Mammary epithelial cell (primary cell): ENCODE measurements at places on chromosomes 4 and X.

DNA sequence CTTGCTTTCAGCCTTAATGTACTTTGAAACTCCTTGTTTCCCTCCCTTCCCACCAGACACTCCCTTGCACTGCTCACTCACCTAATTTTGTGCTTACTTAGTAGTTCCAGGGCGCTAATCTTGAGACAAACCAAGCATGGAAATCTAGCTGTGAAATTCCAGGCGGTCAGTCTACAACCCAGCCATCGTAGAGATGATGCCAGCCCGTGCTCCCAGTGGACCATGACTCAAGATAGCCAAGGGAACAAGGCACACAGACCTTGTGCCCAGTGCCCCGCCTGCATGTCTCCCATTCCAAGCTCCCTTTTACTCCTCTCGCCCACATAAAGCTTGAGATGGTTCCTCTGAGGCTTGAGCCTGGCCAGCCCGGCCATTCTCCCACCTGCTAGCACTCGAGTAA, 11.1 kb downstream of the TREX2 start:
- no peak for DNase-seq

DNA sequence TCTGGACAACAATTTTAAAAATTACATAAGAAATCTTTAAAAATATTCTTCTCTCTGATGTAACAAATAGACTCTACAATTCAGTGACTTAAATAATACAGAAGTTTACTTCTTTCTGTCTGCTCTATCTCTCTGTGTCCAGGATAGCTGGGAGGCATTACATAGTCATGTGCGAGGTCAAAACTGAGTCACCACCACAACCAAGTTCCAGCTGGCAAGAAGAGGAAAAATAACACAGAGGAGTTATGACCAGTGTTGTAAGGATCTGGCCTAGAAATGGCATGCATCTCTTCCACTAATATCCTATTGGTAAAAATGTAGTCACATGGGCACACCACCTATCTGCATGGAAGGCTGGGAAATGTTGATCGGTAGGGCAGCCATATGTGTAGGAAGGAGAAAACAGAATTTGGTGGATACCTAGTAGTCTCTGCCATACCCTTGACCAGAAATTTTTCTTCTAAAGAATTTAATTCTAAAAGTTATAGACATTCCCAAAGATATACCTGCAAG, 39.4 kb upstream of the WDFY3 start:
- DNase-seq, result peak; percentile 84

- no peak for DNase-seq
Observed at GRCh38 chrX:45007598-45007997, 134.6 kb downstream of the KDM6A start.

- DNase-seq, result no peak
Observed at GRCh38 chr4:118825799-118826198, 10.1 kb downstream of the SEC24D start.

- DNase-seq, result no peak
Observed at GRCh38 chr4:186932631-186933187, 209.1 kb upstream of the FAT1 start.

- DNase-seq, result no peak
Observed at GRCh38 chr4:31020363-31020762, 300.2 kb downstream of the PCDH7 start.

DNA sequence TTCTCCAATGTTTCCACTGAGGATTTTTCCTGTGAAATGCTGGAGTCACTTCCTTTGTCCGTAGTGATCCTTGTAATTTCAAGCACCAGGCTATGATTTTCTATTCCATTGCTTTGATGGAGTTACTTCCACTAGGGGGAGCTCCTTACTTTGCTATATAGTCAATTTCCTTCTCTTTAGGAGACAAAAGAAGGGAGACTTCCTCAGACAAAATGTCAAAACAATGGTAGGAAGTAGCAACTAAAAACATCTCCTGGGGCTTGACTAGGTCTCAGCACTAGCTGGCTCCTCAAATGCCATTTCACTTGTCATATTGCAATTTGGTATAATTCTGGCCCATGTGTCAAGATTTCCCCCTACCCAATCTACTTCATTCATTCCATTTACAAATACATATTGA, 24.1 kb downstream of the ZCCHC12 start:
- DNase-seq, result peak; percentile 42

DNA sequence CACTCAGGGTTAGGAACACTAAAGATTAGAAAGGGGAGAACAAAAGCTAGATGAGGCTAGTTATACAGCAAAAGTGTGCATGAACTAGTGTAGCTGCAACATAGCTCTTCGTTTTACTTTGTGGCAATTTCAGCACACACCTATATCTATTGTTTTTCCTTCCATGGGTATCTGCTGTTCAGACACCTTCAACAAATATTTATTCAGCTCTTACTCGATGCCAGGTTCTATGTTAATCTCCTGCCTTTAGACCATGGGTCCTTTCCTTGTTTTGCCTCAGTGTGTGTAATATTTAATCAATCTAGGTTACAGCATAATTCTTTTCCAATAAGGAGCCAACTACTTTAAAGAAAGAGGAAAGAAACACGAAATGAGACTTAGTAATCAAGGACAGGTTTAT, 10.4 kb upstream of the FAM9A start:
- DNase-seq, result no peak

DNA sequence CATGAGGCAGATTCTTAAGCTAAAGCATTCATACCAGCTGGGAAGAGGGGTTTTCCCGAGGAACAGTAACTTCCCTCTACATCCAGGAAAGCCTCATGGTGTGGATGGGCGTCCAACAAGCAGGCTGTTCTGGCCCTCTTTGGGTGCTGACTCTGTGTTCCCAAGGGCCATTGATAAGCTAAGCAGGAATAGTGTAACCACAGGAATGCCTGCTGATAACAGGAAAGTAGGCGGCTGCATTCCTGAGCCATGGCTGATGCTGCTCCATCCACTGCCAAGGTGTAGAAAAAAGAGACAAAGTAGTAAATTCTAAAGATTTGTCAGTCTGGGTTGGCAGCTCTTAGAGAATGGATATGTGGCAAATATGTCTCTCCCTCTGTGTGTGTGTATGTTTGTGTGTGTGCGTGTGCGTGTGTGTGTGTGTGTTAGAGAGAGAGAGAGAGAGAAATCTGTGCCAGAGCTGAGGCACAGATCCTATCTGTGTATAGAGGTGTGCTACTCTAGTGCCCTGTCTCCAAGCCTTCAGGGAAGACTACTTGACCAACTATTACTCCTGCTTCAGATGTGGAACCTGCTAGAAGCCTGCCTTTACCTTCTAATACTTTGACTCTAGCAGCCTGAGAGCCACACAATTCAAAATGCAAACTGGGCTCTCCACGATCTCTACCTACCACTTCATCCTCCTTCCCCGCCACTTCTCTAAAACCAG, 353.1 kb upstream of the NR3C2 start:
- DNase-seq, result peak; percentile 59

- DNase-seq, result no peak
Observed at GRCh38 chr4:38581426-38582106, 82.4 kb upstream of the KLF3 start.

DNA sequence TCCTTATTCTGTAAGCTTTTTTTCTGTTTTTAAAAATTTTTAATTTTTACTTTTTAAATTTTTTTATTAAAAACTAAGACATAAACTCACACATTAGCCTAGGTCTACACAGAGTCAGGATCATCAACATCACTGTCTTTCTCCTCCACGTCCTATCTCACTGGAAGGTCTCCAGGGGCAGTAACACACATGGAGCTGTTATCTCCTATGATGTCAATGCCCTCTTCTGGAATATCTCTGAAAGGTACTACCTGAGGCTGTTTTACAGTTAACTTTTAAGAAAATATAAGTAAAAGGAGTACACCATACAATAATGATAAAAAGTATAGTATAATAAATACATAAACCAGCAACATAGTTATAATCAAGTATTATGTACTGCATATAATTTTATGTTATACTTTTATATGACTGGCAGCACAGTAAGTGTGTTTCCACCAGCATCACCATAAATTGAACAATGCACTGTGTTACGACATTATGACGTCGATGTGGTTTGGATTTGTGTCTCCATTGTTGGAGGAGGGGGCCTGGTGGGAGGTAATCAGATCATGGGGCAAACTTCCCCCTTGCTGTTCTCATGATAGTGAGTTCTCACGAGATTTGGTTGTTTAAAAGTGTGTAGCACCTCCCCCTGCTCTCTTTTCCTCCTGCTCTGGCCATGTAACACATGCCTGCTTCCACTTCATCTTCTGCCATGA, 21.3 kb downstream of the IL15 start:
- DNase-seq, result no peak

DNA sequence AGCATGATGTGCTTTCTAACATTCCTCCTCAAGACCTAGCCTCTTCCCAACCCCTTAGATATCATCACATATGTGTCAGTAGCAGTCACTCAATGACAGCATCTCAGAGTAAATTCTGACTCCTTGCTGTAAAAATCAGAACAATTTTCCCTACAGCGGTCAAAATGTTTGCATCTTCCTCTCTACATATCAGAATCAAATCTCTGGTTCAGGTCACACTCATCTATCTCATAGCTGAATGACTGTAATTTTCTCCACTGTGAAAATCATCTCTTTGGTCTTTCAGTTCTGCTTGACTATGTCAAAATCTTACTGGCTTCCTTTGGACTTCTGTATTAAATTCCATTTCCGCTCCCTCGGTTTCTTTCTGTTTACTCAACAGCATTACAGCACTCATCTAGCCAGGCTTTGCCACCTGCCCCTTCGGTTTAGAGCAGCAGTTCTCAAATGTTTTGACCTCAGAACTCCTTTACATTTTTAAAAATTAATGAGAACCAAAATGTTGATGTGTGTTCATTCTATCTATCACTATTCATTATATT, 57.3 kb downstream of the AGA start:
- DNase-seq, result no peak

DNA sequence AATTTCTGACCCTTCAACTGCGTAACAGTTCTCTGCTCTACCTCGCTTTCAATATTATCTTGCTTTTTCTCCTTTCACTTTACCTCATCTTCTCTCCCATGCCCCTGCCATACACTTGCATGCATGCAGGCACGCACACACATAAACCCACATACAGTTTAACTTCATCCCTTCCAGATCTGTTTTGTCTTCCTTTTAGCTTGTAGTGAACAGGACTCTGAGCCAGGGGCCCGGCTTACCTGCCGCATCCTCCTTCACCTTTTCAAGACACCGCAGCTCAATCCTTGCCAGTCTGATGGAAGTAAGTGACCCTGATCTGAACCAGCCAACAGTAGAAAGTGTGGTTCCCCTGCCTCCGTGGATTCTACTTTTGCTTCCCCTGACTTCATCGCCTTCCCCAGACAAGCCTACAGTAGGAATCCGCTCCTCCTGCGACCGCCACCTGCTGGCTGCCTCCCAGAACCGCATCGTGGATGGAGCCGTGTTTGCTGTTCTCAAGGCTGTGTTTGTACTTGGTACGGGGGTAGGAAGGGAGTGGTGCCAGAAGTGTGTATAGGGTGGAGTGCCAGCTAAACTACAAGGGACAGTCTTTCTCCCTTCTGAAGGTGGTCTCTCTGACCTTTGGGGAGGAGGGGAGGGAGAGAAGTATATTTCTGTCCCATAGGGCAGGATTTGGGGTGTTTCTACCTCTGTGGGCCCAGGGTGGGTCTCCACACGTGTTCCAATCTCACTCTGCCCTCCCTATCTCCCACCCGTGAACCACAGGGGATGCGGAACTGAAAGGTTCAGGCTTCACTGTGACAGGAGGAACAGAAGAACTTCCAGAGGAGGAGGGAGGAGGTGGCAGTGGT, 10.7 kb downstream of the MED12 start:
- DNase-seq, result peak; percentile 31

GRCh38 chr4:121950680-121951520, 960 bp downstream of the TRPC3 start:
- DNase-seq, result no peak

DNA sequence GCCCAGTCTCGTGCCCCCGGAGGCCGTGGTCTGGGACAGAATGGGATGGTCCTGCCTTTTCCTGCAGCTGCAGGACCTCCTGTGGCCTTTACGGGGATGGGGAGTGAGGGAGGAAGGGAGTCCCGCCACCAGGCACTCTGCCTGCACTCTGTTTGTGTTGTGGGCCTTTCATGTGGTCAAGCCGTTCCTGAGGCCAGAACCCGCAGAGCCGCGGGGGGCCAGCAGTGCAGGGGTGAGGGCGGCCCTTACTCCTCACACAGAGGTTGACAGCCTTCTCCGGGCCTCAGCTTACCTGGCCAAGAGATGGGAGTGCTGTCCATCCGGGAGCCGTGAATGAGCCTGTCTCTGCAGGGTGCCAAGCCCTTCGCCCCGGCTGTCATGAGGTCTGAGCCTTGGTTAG, 230.7 kb downstream of the AFAP1 start:
- DNase-seq, result no peak

GRCh38 chrX:70998411-70999027, 67.6 kb upstream of the SLC7A3 start:
- peak; percentile 84 for DNase-seq

- peak; percentile 83 for DNase-seq
Observed at GRCh38 chr4:84597450-84597849, 14.5 kb downstream of the CDS1 start.

DNA sequence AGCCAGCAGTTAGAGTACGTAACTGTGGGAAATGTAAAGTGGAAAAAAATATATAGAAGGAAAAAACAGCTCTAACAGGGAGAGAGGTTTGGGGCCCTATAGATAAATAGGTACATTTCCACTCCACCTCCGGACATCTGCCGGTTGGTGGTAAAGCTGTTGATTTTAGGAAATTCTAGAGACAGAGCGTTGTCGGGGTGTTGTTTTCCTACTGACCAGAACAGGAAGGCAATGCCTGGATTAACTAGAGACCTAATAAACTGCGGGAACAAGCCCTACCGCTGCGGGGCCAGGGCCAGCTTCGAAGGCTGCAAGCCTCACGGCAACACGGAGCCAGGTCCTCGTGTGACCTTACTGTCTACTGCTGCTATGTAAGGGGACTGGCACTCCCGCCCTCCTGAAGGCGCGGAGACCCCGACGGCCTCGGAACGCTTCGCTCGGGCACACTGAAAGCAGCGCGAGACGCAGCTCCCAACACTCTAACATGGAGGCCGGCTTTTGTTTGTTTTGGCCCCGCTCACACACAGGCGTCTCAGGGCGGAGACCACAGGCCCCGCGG, 702 bp upstream of the CDKN2AIP start:
- no peak for DNase-seq

DNA sequence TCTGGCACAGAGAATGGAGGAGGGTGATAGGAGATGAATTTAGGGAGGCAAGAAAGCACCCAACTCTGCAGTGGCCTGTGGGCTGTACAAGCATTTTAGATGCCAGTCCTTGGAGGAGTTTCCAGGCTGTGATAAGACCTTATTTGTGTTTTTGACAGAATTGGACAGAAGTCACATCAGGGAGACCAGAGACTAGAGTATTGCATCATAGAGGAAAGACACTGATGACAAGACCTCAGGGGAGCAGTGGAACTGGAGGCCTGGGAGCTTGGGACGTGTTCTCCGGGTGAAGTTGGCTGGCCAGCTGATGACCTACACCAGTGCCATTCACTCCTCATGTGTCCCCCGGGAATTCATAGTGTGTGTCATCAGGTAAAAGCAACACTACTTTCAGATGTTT, 284.0 kb upstream of the ZFP42 start:
- DNase-seq, result no peak

- DNase-seq, result no peak
Observed at GRCh38 chrX:115900425-115900824, 270.1 kb upstream of the AGTR2 start.

DNA sequence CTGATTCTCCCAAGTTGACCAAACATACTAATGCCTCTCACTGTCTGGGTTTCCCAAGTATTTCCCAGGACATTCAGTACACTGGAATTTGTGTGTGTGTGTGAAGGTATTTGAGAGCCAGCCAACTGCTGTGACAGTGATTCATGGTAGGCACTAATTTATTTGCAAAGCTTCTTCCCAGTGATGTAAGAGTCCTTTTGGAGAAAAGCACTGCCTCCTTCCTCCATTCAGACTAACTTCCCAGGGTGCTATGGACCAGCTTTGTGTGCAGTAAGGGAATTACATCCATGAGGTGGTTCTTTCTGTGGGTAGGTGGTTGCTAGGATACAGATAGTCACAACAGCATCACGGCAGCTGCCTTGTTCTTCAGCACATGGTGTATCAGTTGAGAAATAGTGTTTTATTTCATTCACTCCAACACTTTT, 8.7 kb downstream of the EGF start:
- peak; percentile 80 for DNase-seq
